ENCODE measurements at places on chromosomes 13 and 19. TPM values are rescaled to one million over a fixed set of nuclear protein-coding genes. Genes with fewer than 3 reads are reported as not detected.

GRCh38 chr19:49904136-49904535 is 7.4 kb upstream of the IL4I1 start:
- no peak for DNase-seq
- no peak overlapping the region for H3K4me3 ChIP-seq
- no peaks in the 10 kb centered on the region for H3K27me3 ChIP-seq
- H3K27ac ChIP-seq = no peak overlapping the region

DNA sequence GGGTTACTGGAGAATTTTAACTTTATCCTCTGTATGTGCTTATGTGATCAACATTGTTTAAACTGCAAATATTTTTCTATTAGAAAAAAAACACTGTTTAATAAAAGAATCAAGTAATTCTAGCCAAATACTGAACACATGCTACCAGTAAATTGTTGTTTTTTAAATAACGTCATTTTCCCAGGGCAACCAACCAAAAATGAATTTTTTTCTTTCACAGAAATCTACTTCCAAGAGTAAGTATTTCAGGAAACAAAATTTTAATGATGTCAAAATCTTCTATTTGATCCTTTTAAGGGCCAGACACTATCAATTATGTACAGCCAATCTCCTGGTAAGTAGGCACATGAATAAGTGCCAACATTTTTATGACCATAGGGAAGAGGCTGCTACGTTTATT is 57.1 kb downstream of the TUBGCP3 start:
- H3K4me1 ChIP-seq = no peaks in the 10 kb centered on the region
- H3K27ac ChIP-seq = no peak overlapping the region
- H3K36me3 ChIP-seq = no peaks in the 10 kb centered on the region

- H3K27me3 ChIP-seq = no peaks in the 10 kb centered on the region
- H3K4me1 ChIP-seq = peaks cover 29% of the 10 kb centered on the region
- peak overlapping the region; percentile 82 for H3K27ac ChIP-seq
- peak overlapping the region; percentile 75 for H3K4me3 ChIP-seq
- no peaks in the 10 kb centered on the region for H3K36me3 ChIP-seq
These were observed 61.2 kb downstream of the ZAR1L start for GRCh38 chr13:32253911-32254399.

- H3K27ac ChIP-seq = no peak overlapping the region
- H3K4me3 ChIP-seq = no peak overlapping the region
- no peaks in the 10 kb centered on the region for H3K27me3 ChIP-seq
- H3K36me3 ChIP-seq = no peaks in the 10 kb centered on the region
These were observed 558.2 kb downstream of the IRS2 start for GRCh38 chr13:109228211-109228610.

DNA sequence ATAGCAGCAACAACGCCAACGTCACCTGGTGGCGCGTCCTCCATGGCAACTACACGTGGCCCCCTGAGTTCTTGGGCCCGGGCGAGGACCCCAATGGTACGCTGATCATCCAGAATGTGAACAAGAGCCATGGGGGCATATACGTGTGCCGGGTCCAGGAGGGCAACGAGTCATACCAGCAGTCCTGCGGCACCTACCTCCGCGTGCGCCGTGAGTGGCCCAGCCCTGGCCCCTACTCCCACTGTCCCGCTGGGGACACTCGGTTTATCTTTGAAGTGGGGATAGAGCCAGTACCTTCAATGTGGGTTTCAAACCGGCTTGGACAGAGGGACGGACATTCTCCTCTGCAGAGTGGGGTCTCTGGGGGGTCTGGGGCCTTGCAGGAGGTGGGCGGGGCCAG is 2.0 kb downstream of the CD79A start:
- DNase-seq = no peak
- no peaks in the 10 kb centered on the region for H3K36me3 ChIP-seq
- no peak overlapping the region for H3K27ac ChIP-seq
- H3K4me1 ChIP-seq = no peaks in the 10 kb centered on the region
- H3K4me3 ChIP-seq = no peak overlapping the region

- no peak within 1 kb of the TSS for H3K27ac ChIP-seq
- peak within 1 kb of the TSS; percentile 64 for H3K4me3 ChIP-seq
- no peak for DNase-seq
- H3K27me3 ChIP-seq = peaks cover 29% of the 10 kb centered on the region
- H3K4me1 ChIP-seq = peaks cover 8% of the 10 kb centered on the region
These were observed at the start of gene GJA3 for GRCh38 chr13:20160306-20161274. Gene GJA3 (minus strand): TSS chr13:20161052. CDS start chr13:20143288, 17,764 bp downstream.

GRCh38 chr19:40129425-40129824 is 38.7 kb upstream of the ZNF780A start:
- no peaks in the 10 kb centered on the region for H3K4me1 ChIP-seq
- H3K36me3 ChIP-seq = no peaks in the 10 kb centered on the region
- no peak for DNase-seq
- no peaks in the 10 kb centered on the region for H3K27me3 ChIP-seq
- no peak overlapping the region for H3K27ac ChIP-seq
- no peak overlapping the region for H3K4me3 ChIP-seq

GRCh38 chr13:34025746-34026145 is 207.8 kb downstream of the RFC3 start:
- no peaks in the 10 kb centered on the region for H3K27me3 ChIP-seq
- DNase-seq = no peak
- H3K27ac ChIP-seq = no peak overlapping the region
- H3K36me3 ChIP-seq = no peaks in the 10 kb centered on the region
- no peak overlapping the region for H3K4me3 ChIP-seq

The TMEM238 gene
- 4.2 TPM for total RNA-seq

GRCh38 chr13:41241626-41242025 is 21.8 kb downstream of the MTRF1 start:
- H3K27me3 ChIP-seq = no peaks in the 10 kb centered on the region
- H3K4me1 ChIP-seq = no peaks in the 10 kb centered on the region
- H3K36me3 ChIP-seq = no peaks in the 10 kb centered on the region

GRCh38 chr19:10201176-10201575 is 6.4 kb upstream of the DNMT1 start:
- H3K27ac ChIP-seq = no peak overlapping the region
- no peak overlapping the region for H3K4me3 ChIP-seq
- no peaks in the 10 kb centered on the region for H3K36me3 ChIP-seq
- H3K4me1 ChIP-seq = no peaks in the 10 kb centered on the region

The FUT1 gene
- total RNA-seq = 0.99 TPM

DNA sequence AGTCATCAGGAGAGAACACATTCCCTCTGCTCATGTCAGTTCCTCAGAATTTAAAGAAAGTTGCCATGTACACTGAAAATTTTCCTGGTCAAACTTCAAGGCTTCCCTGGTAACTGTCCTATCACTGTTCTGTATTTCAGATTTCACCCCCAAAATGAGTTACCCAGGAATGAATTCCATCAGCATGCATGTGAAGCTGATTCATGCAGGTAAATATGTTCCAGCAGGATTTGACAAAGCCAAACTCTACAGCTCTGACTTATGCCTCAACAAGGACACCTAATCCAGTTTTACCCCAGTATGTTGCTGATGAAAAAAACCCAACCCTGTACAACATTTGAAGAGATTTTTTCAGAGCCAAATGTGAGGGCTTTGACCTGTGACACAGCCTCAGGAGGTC is 21.5 kb downstream of the LIG4 start:
- H3K27me3 ChIP-seq = no peaks in the 10 kb centered on the region
- no peak for DNase-seq
- H3K27ac ChIP-seq = no peak overlapping the region
- no peaks in the 10 kb centered on the region for H3K4me1 ChIP-seq
- no peaks in the 10 kb centered on the region for H3K36me3 ChIP-seq

- DNase-seq = no peak
- peaks cover 6% of the 10 kb centered on the region for H3K4me1 ChIP-seq
- no peaks in the 10 kb centered on the region for H3K36me3 ChIP-seq
- H3K4me3 ChIP-seq = no peak overlapping the region
- no peaks in the 10 kb centered on the region for H3K27me3 ChIP-seq
These were observed 12.8 kb upstream of the ADGRL1 start for GRCh38 chr19:14218620-14219330.

The PTGIR gene
- 106 TPM for total RNA-seq

GRCh38 chr13:51625555-51626345 is 41.5 kb downstream of the WDFY2 start:
- peaks cover 50% of the 10 kb centered on the region for H3K4me1 ChIP-seq
- no peak for DNase-seq
- no peaks in the 10 kb centered on the region for H3K36me3 ChIP-seq
- no peak overlapping the region for H3K27ac ChIP-seq
- H3K27me3 ChIP-seq = no peaks in the 10 kb centered on the region

The EID2 gene
- 11.4 TPM for total RNA-seq

The FGF21 gene
- not detected for total RNA-seq

DNA sequence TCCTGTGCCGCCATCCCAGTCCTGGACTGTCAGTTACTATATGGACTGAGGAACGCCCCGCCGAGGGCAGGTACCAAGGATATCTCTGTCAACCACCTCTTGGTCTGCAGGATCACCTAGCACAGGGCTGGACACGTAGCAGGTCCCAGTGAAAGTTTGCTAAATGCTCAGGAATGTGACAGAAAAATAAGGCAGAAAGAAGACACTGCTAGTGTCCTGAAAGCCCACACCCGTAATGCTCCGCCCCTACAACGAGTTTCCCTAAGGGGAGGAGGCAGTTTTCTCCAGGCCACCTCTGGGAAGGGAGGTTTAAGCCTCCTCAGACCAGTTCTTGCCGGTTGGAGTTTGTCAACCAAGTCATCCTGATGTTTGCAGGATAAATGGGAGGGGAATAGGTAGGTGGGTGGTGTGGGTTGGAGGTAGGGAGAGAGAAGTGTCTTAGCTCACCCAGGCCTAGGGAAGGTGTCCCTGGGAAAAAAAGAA is 1.7 kb upstream of the SERTAD3 start:
- peaks cover 20% of the 10 kb centered on the region for H3K36me3 ChIP-seq
- H3K4me3 ChIP-seq = no peak overlapping the region
- no peak overlapping the region for H3K27ac ChIP-seq
- peaks cover 14% of the 10 kb centered on the region for H3K4me1 ChIP-seq

The CCL25 gene
- not detected for total RNA-seq

- H3K4me3 ChIP-seq = no peak overlapping the region
- H3K27ac ChIP-seq = peak overlapping the region; percentile 39
- H3K4me1 ChIP-seq = peaks cover 39% of the 10 kb centered on the region
- no peaks in the 10 kb centered on the region for H3K36me3 ChIP-seq
These were observed 7.9 kb upstream of the STK24 start for GRCh38 chr13:98584668-98585397.

GRCh38 chr19:15869109-15869555 is 28.7 kb downstream of the CYP4F2 start:
- H3K36me3 ChIP-seq = no peaks in the 10 kb centered on the region
- H3K27me3 ChIP-seq = no peaks in the 10 kb centered on the region
- no peak overlapping the region for H3K27ac ChIP-seq
- no peaks in the 10 kb centered on the region for H3K4me1 ChIP-seq

DNA sequence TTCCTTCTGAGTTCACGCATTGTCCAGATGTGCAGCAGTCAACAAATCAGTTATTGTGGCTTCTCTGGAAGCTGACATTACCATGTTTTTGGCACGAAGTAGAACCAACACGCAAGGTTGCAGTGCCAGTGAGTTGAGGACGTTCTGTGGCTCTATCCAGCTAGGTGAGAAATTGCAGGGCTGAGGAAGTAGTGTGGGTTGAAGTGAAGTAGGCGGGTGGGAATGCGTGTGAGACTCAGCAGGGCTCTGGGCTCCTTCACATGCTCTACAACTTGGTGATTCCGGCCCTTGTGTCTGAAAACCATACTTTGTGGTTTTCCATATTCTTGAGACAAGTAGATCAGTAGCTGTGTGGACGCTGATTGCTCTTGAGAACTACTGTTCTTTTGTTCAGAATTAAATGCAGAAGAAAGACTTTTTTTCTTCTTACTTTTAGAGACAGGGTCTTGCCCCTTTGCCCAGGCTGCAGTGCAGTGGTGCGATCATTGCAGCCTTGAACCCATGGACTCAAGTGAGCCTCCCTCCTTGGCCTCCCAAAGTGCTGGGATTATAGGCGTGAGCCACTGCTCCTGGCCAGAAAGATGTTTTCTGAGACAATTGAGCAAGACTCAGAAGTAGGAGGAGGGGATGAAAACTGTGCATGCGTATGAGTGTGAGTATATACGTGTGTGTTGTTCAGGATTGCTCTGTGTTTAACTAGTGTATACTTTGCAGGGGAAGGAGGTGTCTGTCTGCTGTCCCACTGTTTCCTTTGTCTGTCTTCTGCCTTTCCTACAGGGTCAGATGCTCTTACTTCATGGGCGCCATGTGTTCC is 46.2 kb downstream of the GATAD2A start:
- no peaks in the 10 kb centered on the region for H3K36me3 ChIP-seq
- DNase-seq = no peak
- no peak overlapping the region for H3K4me3 ChIP-seq
- H3K27ac ChIP-seq = no peak overlapping the region
- H3K4me1 ChIP-seq = peaks cover 17% of the 10 kb centered on the region

DNA sequence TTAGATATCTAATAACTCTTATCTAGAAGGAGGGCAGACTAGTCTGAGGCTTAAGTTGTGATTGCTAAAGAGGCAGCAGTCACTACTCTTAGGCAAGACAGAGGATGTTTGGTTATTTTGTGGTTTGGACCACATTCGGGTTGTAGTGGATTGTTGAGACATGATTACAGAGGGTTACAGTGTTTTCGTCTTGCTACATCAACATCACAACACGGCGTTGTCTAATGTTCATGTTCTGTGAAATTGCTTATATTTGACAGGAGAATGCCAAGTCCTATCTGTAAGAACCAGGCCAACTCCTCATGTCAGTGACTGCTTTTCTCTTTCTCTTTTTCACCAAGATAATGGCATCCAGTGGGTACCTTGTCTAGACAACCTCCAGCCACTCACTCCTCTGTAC is 16.8 kb upstream of the TM9SF2 start:
- H3K4me3 ChIP-seq = no peak overlapping the region
- H3K27me3 ChIP-seq = no peaks in the 10 kb centered on the region
- H3K36me3 ChIP-seq = no peaks in the 10 kb centered on the region
- H3K27ac ChIP-seq = no peak overlapping the region
- no peak for DNase-seq
- no peaks in the 10 kb centered on the region for H3K4me1 ChIP-seq

The IGFL4 gene
- total RNA-seq = not detected

GRCh38 chr19:7916955-7917266 is 2.3 kb downstream of the TGFBR3L start:
- H3K4me3 ChIP-seq = peak overlapping the region; percentile 67
- H3K27me3 ChIP-seq = no peaks in the 10 kb centered on the region
- peaks cover 10% of the 10 kb centered on the region for H3K36me3 ChIP-seq
- H3K4me1 ChIP-seq = peaks cover 21% of the 10 kb centered on the region
- no peak overlapping the region for H3K27ac ChIP-seq
- DNase-seq = no peak

DNA sequence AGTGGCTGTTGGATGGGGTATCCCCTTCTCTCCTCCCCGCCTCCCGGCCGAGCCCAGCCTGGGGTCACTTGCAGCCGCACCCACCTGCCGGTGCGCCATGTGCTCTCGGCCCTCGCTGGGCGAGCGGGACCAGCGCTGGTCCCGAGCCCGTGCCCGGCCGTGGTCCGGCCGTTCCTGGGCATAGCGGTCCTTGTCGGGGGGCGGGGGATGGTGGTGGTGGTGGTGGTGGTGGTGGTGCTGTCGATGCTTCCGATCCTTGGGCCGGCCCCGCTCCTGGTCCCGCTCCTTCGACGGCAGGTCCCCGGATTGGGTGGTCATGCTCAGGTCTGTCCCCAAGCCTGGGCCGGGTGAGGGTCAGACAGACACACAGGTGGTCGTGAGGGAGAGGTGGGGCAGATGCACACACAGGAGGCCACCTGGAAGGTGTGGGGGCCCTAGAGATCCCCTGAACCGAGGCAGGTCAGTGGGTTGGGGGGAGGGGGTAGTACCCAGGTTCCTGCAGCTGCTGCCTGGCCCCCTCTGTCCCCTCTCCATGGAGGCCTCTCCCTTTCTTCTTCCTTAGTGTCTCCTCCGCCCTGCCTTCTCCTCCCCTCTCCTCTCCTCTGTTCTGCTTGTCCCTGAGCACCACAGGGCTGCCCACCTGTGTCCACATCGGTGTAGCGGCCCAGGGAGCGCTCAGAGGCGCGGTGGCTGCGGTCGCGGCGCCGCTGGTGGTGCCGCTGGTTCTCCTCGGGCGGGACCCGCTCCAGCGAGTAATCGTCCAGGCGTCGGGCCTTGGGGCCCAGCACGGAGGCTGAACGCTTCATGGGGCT is 58.7 kb downstream of the IER2 start:
- peaks cover 4% of the 10 kb centered on the region for H3K4me1 ChIP-seq
- no peaks in the 10 kb centered on the region for H3K27me3 ChIP-seq
- H3K27ac ChIP-seq = no peak overlapping the region
- no peaks in the 10 kb centered on the region for H3K36me3 ChIP-seq
- H3K4me3 ChIP-seq = peak overlapping the region; percentile 83
- no peak for DNase-seq

All from thoracic aorta (tissue), 2 donors.